NCI-H187 (cell line): ENCODE measurements at places on chromosomes 7 and 10.

- no peak for DNase-seq
Observed at GRCh38 chr10:102083541-102083940, 18.4 kb downstream of the HPS6 start.

GRCh38 chr10:77789016-77789415 lies 137.5 kb downstream of the DLG5 start:
- no peak for DNase-seq

- no peak for DNase-seq
Observed at GRCh38 chr10:80356563-80356988, at the start of the genes DYDC1 and DYDC2. TSS of gene DYDC1 (minus strand) at chr10:80356755. CDS start at chr10:80352601, 4,154 bp downstream. TSS of gene DYDC2 (plus strand) at chr10:80356781. CDS start at chr10:80362444, 5,663 bp downstream.

GRCh38 chr7:94145602-94146001 lies 141.4 kb upstream of the BET1 start:
- DNase-seq = no peak

DNA sequence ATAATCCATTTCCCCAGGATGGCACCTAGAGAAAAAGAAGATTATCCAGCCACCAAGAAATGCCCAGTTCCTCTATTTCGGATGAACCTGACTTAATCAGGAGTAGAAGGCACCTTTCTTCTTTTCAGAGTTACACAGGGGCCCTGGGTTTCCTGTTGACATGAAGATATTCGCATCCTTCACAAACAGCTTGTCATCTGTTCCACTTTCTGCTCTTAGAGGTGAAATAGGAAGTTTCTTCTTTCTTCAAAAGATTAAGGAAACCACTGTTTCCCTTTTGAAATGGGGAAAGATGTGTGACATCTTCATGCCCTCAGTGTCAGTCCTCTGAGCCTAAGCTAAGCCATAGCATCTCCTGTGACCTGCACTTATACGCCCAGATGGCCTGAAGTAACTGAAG lies 39.1 kb upstream of the RAB18 start:
- DNase-seq = no peak

- DNase-seq = no peak
Observed at GRCh38 chr10:6204063-6204340, 1.3 kb downstream of the PFKFB3 start.

- DNase-seq = no peak
Observed at GRCh38 chr7:5634107-5634950, 147.1 kb downstream of the RNF216 start.

DNA sequence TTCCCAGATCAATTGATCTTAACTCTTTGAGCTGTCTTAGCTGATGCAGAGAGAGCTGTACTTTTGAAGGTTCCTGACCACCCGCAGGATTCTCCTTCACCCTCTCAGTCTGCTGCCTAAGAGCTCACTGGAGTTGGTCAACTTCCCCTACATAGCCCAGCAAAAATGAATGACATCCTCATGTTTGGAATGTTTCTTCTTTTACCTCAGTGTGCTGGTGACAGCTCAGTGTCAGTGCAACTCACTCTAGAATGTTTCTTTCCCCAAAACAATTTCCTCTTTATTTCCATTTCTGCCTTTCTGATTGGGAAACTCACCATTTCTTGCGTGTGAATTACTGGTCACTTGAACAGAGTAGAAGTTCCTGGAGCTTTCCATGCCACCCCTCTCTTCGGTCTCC lies 48.7 kb downstream of the LSMEM1 start:
- DNase-seq = no peak

- no peak for DNase-seq
Observed at GRCh38 chr10:51981731-51982130, 282.3 kb upstream of the CSTF2T start.

- DNase-seq = no peak
Observed at GRCh38 chr10:118076705-118077104, 30.0 kb upstream of the RAB11FIP2 start.

DNA sequence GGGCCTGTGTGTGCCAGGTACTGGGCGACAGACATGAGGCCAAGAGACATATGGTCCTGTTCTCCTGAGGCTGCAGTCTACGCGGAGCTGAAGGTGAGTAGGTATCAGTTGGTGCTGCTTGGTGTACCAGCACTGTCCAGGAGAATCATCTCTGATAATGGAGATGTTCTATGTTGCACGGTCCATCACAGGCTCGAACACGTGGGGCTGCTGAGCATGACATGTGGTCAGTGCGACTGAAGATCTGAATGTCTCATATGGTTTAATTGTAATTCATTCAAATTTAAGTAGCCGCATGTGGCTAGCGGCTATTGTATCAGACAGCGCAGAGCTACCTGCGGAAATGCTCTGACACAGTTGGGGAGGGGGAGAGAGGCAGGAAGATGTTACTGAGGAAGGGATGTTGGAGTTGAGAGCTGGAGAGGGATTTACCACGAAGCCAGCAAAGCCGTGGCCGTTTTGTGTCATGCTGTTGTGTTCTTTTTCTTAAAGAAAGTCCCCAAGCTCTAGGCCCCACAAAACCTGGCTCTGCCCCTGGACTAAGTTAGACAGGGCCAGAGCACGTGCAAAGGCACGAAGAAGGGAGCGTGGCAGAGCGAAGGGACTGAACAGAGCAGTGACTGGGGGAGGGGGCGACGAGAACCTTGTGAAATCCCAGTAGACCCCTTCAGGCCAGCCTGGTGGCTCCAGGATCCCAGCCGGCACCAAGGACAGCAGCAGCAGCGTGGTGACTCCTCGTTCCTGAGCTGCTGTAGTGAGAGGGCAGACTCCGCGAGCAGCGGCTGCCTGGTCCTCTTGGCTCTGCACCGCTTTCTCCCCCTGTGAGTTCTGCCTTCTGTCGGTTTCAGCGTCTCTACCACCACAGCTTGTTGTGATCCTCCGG lies 20.0 kb downstream of the SMKR1 start:
- no peak for DNase-seq
